A549 (cell line): ENCODE measurements at places on chromosomes 1 and 21.

DNA sequence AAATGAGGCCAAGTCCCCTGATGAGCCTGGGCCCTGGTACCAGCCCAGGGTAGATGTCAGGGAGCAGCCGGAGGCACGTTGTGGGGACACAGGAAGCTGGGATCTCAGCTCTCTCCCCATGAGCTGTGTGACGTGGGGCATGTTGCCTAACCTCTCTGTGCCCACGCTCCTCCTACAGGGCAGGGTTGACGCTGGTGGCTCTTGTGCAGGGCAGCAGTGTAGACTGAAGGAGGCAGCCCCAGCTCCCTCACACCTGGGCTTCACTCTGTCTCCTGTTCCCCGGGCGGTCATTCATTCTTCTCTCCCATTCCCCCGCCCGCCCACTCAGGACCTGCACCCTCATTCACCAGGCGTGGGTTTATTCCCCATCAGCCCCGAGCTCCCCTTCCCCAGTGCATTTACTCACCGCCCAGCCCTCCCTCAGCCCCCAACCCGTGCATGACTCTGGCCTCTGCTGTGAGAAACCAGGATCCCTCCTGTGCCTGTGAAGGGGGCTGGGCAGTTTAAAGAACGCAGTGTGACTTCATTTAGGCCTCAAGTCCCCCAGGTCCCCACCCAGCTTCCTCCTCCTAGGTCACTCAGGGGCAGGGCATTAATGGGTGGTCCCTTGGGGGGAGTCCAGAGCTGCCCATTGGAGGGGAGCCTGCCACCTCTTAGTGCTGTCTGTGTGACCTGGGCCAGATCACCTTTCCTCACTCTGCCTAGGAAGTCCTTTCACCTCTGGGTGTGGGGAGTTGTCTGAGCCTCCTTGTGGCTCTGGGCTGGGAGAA lies 285.7 kb downstream of the PTPRU start:
- DNase-seq: no peak

- DNase-seq: peak; percentile 43
Observed at GRCh38 chr1:180503280-180503862, 994 bp upstream of the ACBD6 start.

- no peak for DNase-seq
Observed at GRCh38 chr1:64038965-64039364, 164.5 kb upstream of the UBE2U start.

- peak; percentile 49 for DNase-seq
Observed at GRCh38 chr1:88983791-88984559, 8.5 kb downstream of the KYAT3 start.

- no peak for DNase-seq
Observed at GRCh38 chr1:44045064-44045463, 13.8 kb upstream of the SLC6A9 start.

DNA sequence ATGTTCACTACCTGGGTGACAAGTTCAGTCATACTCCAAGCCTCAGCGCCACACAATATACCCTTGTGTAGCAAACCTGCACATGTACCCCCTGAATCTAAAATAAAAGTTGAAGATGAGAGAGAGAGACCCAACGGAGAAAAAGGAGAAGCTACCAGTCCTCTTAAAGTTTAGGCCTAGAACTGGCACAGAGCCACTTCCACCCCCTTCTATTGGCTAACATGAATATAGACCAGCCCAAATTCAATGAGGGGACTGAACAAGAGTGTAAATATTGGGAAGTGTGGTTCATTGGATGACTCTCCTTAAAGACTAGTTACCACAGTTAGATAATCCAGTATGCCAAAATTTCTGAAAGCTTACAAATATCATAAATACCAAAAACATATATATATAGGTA lies 139.9 kb upstream of the ATP1B1 start:
- no peak for DNase-seq

- no peak for DNase-seq
Observed at GRCh38 chr1:86713477-86713876, 9.1 kb downstream of the SH3GLB1 start.

GRCh38 chr1:54297596-54298283 lies 97.8 kb downstream of the MRPL37 start:
- no peak for DNase-seq

- no peak for DNase-seq
Observed at GRCh38 chr1:243855616-243856318, 5.7 kb upstream of the AKT3 start.

GRCh38 chr1:27372808-27373690 lies 1.6 kb downstream of the FCN3 start:
- no peak for DNase-seq

- no peak for DNase-seq
Observed at GRCh38 chr1:109335091-109335490, 28.3 kb upstream of the MYBPHL start.

GRCh38 chr1:46244656-46245371 lies 2.7 kb upstream of the RAD54L start:
- peak; percentile 47 for DNase-seq

GRCh38 chr1:185238447-185238846 lies 78.6 kb downstream of the IVNS1ABP start:
- DNase-seq: peak; percentile 7

DNA sequence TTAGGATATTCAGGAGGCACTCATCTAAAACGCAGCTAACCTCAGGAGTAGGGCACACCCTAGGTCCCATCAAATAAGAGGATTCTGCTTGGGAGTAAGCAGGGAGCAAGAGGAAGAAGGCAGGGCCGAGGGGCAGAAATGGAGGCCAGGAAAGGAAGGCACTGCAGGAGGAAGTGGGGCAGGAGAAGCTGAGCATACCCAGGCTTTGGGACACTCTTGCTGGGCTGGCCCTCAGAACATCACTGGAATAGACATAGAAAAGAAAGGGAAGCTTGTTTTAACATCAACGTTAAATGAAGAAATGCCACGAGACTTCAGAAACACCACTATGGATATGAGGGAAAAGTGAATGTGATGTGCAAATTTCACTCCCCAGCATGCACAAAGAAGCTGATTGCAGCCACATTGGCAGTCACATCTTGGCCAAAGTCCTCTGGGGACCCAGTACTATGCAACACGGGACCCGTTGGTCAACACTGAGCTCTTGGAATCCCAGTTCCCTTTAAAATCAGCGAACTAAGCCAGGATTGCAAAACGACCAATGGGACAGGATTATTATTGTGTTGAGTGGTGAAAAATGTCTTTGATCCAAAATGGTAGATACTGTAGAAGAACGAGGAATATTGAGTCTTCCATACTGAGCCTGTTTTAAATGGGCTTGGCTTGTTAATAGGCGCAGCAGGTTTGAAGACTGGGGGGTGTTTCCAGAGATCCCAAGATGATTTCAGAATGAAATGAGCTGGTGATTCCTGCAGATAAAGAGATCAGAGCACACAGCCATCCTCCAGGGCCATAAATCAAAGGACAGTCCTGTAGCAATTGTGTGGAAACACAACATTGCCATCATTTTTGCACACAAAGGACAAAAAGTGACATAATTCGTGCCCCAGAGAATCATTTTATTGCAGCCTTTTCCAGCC lies 152.4 kb downstream of the TOMM20 start:
- DNase-seq: no peak

DNA sequence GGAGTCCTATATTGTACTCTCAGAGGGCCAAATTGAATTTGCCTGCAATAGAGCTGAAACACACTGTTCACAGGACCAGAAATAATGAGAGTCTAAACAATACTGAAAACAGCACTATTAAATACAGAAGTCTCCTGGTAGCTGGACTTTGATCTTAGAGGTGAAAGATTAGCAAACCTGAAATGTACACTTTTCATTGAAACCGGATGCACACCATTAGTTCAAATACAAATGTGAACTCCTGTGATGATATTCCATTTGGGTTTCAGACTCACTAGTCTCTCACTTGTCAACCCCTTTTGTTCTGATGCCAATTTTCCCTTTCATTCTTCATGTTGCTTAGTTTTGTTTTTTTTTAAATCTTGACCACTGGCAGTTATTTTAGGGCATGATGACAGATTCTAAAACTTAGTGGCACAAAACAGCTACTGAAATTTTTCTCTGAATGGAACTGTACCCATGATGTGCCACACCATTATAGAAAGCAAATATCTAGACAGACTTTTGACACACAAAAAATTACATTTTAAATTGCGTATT lies 5.9 kb upstream of the TNFSF4 start:
- DNase-seq: no peak

GRCh38 chr21:15667819-15668218 lies 62.0 kb upstream of the USP25 start:
- no peak for DNase-seq

- DNase-seq: no peak
Observed at GRCh38 chr1:79657951-79658658, 651.6 kb upstream of the ADGRL4 start.

GRCh38 chr1:115089420-115090185 lies at the start of gene TSPAN2:
Gene TSPAN2, minus strand, starts transcription at chr1:115089503. Its CDS starts 71 bp downstream, at chr1:115089432.
- DNase-seq: peak; percentile 47

DNA sequence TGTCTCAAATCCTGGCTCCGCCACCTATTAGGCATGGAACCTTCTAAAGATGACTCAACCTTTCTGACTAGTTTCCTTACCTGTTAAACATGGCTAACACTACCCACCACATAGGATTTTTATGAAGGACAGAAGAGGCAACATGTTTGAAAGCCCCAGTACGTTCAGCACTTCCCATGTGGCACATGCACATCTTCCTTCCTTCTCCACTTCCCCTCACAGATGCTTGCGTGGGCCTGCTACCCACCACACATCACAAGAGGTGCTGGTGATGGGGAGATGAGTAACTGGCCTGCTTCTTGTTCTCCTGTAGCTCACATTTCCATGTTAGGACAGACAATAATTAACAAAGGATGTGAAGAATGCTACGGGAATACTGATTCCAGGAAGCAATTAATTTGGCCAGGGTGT lies 7.1 kb downstream of the ZBTB21 start:
- no peak for DNase-seq

DNA sequence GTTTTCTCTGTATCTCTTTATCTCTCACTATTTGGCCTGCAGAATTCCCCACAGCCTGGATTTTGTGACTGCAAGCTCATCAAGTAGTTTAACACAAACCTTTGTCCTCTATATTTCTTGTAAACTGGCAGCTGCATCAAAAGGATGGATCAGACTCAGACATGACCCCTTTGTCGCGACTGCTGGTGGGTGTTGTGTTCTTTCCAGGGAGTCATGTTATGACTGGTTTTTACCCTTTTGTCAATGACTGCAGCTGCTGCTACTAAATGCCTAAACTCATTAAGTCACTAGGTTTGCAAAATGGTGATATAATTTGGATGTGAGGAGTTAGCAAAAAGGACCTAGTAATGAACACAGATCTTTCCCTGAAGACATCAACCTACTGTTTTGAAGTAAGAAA lies 10.2 kb upstream of the TOMM20 start:
- DNase-seq: no peak

DNA sequence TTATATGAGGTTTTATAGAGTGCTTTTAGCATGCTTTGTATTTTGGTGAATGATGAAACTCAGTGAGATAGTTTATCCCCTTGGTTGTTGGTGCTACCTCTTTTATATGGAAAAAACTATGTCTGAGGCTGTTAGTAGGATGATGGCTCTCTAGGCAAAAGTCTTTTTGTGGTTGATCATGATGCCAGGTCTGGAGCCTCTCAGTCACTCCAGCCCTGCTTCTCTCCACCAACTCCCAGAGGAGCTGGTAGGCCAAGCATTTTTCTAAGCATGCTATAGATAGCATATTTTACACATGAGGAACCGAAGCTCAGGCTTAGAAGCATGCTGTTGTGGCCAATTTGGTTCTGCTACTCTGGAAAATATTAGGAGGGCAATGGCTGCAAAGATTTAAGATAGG lies 82.2 kb downstream of the FMN2 start:
- DNase-seq: no peak

GRCh38 chr1:5913078-5913845 lies 79.0 kb downstream of the NPHP4 start:
- DNase-seq: no peak

- DNase-seq: no peak
Observed at GRCh38 chr1:183517401-183517800, 45.1 kb downstream of the SMG7 start.

DNA sequence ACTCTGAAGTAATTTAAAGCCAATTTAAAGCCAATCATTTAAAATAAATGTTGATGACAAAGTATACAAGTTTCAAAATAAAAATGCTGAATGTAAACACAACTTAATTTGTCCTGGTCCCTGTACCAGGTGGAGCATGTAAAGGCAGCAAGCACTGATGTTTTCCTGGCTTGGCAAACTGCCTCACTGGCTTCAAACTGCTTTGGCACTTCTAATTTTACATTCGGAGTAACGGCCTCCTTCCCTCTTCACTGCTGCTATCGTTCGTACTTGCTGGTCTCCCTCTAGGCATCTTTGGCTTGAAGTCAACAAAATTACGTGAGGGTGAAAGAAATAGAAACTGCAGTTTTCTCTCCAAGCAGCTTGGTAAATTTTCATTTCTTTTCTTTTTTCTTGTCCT lies 287.9 kb downstream of the LTN1 start:
- no peak for DNase-seq

DNA sequence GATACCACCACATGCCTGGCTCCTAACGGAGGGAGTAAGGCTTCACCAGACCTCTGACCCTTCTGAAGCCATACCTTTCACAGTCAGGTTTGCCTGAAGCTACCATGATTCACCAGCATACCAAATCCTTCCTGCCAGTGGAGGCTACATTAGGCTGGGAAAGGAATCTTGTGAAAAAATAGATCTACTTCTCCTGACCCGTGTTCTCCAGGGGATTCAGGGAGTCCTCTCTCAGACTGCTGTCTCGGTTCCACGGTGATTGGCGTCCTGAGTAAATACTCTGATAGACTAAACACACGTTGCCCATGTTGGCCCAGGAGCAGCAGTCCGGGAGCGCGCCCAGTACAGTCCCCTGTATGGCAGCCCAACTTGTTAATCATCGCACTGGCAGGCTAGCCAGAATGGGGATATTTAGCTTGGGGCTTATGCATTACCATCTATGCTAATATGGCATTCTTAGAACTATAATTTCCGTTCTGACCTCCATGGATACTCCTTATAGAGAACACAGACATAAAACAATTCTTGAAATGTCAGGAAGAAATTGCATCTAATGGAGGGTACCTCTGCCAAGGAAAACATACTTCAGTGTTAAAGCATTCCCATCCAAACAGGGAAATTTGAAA lies 173.2 kb downstream of the ROR1 start:
- DNase-seq: no peak

GRCh38 chr21:41536076-41536826 lies 28.3 kb upstream of the TMPRSS2 start:
- no peak for DNase-seq

DNA sequence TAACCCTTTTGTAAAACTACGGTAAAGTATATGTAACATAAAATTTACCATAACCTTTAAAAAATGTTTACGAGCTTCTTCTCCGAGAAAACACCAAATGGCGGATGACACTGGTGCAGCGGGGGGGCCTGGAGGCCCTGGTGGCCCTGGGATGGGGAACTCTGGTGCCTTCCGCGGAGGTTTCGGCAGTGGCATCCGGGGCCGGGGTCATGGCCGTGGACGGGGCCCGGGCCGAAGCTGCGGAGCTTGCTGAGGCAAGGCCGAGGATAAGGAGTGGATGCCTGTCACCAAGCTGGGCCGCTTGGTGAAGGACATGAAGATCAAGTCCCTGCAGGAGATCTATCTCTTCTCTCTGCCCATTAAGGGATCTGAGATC lies 7.5 kb downstream of the MFSD2A start:
- no peak for DNase-seq

- DNase-seq: no peak
Observed at GRCh38 chr1:41365772-41366454, 4.7 kb downstream of the FOXO6 start.

- no peak for DNase-seq
Observed at GRCh38 chr1:111212634-111213335, 12.3 kb upstream of the DENND2D start.

GRCh38 chr1:89911191-89911991 lies 83.5 kb upstream of the ZNF326 start:
- DNase-seq: peak; percentile 72
